Right ventricle myocardium inferior (tissue), 1 donor: ENCODE measurements at places on chromosomes 12 and 14. TPM values are rescaled to one million over a fixed set of nuclear protein-coding genes. Genes with fewer than 3 reads are reported as not detected.
A peak's percentile ranks its signal among the peaks of the same experiment; 100 is the strongest.

Gene C14orf132
- 1.5 TPM for total RNA-seq

Gene MAPK1IP1L
- 65.0 TPM for total RNA-seq

Gene ACOT4
- 0.97 TPM for total RNA-seq

Gene KRT73
- not detected for total RNA-seq

Gene SERPINA12
- total RNA-seq: not detected

Gene NFATC4
- total RNA-seq: 28.4 TPM

Gene BDKRB1
- total RNA-seq: not detected

Gene BCL11B
- total RNA-seq: 0.14 TPM

DNA sequence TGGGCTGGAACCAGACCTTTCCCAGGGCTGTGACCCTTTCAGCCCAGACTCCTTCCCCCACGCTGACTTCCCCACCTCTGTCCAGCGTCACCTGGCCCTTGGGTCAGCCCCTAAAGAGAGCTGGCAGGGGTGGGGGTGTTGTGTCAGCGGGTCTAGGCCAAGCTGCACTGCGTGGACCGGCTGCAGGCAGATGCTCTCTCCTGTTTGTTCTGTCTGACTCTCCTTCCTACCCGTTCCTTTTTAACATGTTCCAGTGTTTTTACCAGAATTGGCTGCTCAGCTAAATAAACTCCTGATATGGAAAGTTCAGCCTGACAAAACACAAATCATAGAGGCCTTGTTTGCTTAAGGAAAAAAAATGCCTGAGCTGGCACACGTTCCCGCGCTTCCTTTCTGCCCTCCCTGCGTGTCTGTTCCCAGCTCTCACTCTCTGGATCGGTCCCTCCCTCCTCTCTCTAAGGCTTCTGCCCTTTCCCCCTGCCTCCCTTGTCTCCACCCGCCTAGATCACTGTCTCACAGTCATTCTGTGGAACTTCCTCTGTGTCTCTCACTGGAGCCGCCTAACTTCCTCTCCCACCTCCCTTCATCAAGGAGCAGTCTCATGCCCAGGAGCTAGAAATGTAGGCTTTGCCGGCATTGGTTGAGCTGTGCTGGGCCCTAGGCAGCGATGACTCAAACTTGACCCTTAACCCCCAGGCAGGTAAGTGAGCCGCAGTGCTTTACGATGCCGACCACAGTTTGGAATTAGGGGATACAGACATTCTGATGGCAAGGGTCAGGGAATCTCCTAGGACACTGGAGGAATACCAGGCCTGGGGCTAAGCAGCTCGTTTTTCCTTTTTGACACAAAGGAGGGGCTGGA lies 15.5 kb upstream of the MLXIP start:
- DNase-seq: no peak

- no peak for DNase-seq
These were observed 6.8 kb downstream of the PFKM start for GRCh38 chr12:48125985-48126384.

DNA sequence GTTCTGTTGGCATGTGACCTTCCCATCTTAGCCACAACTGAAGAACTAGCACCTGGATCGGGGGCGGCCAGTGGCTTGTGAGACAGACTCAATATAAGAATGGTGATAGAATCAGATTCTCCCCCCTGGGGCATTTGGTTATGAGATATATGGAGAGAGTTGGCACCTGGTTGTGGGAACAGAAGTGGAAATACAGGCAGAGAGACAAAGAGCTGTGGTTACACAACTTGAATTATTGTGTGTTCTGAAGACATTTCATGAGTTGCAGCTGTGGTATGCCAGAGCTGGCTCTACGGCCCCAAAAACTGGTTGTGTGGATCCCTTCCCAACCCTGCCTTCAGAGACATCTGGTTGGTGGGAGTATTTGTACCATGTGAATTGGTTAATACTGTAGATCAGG lies 2.9 kb upstream of the MSRB3 start:
- no peak for DNase-seq

DNA sequence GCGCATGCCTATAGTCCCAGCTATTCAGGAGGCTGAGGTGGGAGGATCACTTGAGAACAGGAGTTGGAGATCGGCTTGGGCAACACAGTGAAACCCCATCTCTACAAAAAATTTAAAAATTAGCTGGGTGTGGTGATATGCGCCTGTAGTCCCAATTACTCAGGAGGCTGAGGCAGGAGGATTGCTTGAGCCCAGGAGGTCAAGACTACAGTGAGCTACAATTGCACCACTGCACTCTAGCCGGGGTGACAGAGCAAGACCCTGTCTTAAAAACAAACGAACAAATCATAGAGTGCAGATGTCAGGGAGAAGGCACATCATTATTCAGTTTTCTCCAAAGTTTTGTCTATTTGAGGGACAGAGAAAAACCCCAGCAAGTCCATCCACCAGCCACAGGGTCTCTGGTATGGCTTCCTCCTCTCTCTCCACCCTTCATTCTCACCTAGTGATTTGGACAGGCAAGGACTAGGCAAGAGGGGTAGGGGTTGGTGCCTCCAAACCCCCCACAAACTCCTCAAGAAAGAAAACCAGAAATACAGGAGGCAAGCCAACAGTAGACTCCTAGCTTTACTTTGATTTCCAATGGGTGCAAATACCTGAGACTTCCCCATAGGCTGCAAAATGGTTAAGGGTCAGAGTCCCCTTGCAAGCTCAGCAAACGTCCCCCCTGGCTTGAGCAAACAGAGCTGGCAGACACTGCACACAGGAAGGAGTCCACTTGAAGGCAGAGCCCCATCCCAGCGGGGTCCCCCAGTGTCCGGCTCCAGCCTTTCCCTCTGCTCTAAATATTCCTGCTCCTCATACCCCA lies 26.5 kb upstream of the RPLP0 start:
- DNase-seq: no peak

- DNase-seq: no peak
These were observed 3.8 kb downstream of the RNF34 start for GRCh38 chr12:121403721-121404120.

- DNase-seq: no peak
These were observed 6.1 kb downstream of the SYCP3 start for GRCh38 chr12:101733166-101733565.

- DNase-seq: no peak
These were observed 113.0 kb upstream of the NTF3 start for GRCh38 chr12:5318874-5319273.

DNA sequence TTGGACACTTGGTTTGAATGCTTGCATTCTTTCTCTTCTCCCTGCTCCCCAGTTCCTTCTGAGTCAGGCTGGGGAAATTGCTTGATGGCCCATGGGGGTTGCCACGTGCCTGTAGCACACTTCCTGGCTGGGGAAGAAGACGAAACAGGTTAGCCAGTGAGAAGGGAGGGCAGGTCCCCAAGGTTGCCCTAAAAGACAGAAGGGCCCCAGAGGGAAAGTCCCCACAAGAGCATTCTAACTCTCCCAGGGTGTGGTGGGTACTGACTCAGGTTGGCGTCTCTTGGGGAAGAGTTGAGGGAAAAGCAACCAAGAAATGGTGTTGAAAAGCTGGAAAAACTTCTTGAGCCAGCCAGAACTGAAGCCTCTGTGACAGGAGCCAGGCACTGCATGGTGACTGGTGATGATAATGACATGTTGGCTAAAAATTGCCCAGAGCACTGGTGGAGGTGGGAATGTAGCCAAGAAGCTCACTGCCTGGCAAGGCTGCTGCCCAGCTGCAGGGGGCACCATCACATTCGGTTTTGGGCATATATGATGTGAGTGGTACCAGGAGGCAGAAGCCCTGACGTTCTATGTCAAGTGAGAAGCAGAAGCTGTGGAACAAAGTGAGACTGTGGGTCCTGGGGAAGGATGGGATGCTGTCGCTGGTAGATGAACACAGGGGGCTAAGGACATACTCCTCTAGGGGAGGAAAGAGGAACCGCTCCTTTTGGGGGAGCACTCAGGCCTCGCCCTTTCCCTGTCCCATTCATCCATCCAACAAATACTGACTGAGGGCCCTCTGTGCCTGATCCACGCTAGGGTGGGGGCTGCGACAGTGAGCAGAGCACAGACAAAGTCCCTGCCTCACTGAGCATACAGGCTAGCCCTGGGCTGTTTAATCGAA lies 8.1 kb upstream of the RABGGTA start:
- DNase-seq: peak; percentile 58

- DNase-seq: no peak
These were observed 193.0 kb downstream of the CRADD start for GRCh38 chr12:93870020-93870795.

DNA sequence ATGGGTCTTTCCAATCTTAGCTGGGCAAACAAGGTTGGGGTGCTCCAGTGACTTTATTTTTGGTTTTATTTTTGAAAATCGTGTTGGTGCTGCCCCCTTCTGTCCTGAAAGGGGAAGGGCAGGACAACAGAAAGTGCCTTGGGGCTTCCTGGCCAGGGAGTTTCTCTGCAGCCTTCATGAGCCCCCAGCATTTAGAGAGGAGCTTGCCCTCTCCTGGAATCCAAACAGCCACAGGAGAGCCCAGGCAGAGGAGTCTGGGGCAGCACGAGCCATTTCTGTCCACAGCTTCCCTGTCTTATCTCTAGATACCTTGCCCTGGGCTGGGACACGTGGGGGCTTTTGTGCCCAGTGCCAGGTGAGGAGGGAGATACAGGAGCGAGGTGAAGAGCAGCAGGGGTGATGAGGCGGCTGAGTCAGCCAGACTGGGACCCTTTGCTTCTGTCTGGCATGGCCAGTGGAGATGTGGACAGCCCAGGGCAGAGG lies 4.4 kb upstream of the C1RL start:
- peak; percentile 32 for DNase-seq

- DNase-seq: no peak
These were observed 16.7 kb upstream of the RIC8B start for GRCh38 chr12:106757623-106758348.

DNA sequence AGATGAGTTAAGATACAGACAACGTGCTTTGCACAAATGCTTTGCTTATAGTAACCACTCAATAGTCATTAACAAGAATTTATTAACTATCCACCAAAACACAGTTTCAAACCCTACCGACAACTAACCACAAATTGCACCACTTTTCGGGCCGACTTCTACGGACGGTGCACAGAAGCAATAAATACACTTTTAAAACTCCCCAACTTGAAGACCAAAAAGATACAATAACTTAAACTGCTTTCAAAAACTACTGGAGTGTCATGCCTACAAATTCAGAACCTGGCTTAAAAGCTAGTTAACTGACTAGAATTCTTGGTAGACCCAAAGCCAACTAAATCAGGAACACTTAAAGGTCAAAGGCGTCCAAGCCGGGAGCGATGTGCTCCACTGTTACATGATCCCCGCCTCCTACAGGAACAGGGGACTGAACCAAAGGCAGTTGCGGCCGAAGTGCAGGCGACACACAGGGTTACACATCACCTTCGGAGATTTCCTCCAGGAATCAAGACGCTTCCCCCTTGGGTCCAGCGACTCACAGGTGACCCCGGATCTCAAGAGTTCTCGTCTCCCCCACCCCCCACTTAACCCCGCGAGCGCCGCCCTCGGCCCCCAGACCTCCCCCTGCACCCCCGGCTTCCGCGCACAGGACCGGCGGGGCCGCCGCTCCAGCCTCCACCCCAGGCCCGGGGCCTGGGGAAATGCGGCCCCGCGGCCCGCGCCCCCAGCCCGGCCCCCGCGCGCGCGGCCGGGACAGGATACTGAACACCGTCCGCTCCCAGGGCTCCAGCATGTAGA lies 507 bp downstream of the SPTSSA start:
- DNase-seq: peak; percentile 80

- no peak for DNase-seq
These were observed 219.6 kb downstream of the PHETA1 start for GRCh38 chr12:111149299-111149698.

GRCh38 chr12:60693019-60693626 lies 1097.3 kb downstream of the SLC16A7 start:
- no peak for DNase-seq

GRCh38 chr14:91416744-91417119 lies 888 bp downstream of the CCDC88C start:
- no peak for DNase-seq

GRCh38 chr14:54567224-54567638 lies 303 bp downstream of the SAMD4A start:
- peak; percentile 64 for DNase-seq

DNA sequence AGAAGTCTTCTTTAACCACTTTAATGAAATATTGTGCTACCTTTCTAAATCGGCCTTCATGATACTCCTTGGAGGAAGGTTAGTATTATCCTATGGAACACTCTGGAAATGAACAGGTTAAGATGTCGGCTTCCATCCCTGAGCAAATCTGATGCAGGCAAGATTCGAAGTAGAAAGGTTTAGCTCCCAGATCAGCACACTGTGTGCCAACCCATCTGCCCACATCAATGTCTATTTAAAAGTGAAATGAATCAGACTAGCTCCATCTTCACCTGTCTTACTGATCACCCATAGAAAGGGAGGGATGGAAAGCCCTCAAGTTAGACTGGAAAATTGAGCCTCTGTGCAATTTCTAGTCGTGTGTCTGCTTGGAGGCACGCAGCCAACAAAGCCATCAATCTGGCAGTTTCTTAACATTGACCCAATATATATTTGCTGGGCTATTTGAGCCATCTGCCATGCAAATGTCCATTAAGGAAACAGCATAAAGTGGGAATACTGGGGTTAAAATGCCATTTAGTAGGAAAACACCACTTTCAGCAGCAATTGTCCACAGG lies 506.1 kb downstream of the RMST start:
- no peak for DNase-seq
